ENCODE measurements at places on chromosomes 1 and 21.

DNA sequence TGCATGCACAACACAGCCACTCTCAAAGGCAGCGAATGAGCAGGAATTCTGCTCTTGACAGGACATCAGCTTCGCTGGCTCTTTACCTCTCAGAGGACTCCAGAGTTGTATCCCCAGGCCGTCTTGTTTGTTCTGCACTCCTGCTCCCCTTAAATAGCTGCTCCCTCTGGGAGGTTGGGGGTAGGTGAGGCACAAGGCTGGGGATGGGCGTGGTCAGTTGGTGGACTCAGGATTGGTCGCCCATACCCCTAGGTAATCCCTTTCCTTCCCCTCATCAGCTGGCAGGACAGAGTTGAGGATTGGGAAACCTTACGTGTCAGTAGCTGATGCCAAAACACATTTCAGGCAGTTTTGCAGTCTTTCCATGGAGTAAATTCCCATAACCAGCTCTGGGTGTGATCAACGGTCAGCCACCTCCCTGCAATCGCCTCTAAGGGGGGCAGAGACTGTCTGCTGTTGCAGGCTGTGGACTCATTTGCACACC is at the start of gene PLA2G2A:
Gene PLA2G2A (minus strand): TSS at position 125 of the 484 bp plus-strand sequence. CDS start 845 bp downstream, outside the sequence.
- DNase-seq: no peak

GRCh38 chr1:8382051-8382505 is 64.2 kb downstream of the SLC45A1 start:
- DNase-seq: no peak

- DNase-seq: no peak
These were observed 169.7 kb downstream of the PBX1 start for GRCh38 chr1:164728719-164729118.

DNA sequence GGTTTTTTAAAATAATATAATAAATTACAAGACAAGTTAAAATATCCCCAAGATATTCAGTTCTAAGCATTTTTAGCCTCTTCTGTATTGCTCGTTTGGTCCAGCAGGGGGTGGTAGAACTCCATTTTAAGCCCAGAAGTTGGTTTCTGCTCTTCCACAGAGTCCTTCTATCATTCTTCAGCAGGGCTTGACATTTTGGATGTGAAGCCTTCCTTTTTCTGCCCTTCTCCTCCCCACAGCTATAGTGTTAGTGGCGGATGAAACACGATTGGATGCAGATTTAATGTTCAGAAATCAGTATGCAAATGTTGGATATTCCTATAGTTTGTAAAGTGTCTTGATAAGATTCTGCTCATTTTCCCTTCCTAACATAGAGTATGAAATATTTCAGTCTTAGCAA is 1.4 kb downstream of the NCAM2 start:
- DNase-seq: peak; percentile 30
